Stimulated activated CD4-positive, alpha-beta T cell treated with anti-CD3 and anti-CD28 coated beads, Interleukin-1b, Interleukin-23, amount 100 ng/mL, for 24 hours (primary cell): ENCODE measurements at places on chromosomes 6 and 20.

GRCh38 chr6:130143709-130144108, 79.0 kb downstream of the SAMD3 start:
- DNase-seq = no peak

DNA sequence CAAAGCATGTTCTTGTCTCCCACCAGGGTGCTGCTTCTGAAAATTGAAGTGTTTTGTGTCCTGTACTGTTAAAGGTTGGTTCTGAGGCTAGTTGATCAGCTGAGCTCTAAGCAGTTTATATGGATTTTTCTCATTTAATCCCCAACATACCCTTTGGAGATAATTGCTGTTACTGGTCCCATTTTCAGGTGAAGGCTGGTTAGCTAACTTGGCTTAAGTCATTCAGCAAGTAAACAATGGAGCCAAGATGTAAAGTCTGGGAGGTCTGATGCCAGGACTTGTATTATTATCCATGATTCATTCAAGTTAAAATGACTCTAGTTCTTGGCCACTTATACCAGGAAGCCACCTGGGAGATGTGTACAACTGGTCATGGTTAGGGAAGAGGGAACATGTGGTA, 42.5 kb upstream of the FERMT1 start:
- no peak for DNase-seq

DNA sequence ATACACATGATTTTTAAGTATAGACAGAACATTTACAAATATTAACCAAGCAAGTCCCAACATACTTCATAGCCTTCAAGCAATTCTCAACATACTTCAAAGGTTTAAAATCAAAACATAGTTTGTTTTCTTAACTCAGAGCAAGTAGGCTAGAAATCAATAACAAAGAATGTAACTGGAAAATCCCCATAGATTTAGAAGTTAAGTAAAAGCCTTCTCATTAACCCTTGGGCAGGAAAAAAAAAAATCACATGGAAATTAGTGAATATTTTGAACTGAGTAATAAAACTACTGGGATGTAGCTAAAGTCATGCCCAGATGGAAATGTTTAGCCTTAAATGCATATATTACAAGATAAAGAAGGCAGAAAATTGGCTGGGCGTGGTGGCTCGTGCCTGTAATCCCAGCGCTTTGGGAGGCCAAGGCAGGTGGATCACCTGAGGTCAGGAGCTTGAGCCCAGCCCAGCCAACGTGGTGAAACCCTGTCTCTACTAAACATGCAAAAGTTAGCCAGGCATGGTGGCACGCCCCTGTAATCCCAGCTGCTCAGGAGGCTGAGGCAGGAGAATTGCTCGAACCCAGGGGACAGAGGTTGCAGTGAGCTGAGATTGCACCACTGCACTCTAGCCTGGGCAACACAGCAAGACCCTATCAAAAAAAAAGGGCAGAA, 316.1 kb downstream of the TAF4 start:
- DNase-seq = no peak

DNA sequence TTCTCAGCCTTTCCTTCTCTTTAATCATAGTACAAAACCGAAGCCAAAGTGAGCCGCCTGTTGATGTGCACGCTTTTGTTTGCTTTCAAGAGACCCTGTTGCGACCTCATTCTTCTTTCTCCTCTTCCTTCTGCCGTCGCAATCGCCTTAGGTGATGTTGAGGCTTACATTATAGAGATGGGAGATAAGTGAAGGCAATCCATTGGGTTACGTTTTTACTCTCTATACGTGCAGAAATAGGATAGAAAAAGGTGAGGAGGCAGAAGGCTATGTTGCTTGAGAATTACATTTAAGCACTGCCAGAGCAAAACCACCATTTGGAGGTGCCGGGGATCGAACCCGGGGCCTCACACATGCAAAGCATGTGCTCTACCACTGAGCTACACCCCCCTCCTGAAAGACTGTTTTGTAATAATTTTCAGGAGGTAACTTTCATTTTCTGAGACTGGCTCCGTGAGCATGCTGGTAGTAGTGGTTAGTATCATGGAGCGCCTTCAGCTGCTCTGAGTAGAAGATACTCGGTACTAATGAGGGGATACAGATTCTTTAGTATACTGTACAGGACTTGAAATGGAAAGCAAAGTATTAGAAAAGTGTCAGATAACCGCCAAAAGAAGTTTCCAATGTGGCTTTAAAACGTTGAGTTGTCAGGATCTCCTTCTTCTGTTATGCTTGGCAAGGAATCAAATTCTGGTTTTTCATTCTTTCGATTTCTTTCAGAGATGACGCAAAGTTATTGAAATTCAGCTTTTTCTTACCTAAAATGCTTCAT, 165.6 kb downstream of the TRIM27 start:
- no peak for DNase-seq

DNA sequence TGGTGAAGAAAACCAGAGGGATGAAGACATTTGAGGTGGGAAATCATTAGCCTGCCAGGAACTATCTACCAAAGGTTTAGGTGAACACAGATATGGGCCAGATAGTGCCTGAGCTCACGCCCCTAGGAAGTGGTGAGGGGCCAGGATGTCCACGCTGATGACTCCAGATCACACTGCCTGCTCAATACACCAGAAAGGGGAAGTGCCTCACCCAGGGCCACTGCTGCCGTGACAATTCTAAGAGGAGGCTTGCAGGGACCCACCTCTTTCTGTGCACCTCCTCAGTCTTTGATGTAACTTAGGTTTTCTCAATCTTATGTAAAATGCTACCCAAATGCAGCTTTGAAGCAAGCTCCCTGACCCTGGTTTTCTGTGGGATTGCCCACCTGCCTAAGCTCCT, 5.4 kb upstream of the RAB44 start:
- DNase-seq = no peak

- no peak for DNase-seq
Observed at GRCh38 chr20:62032609-62033368, 32.9 kb downstream of the TAF4 start.

DNA sequence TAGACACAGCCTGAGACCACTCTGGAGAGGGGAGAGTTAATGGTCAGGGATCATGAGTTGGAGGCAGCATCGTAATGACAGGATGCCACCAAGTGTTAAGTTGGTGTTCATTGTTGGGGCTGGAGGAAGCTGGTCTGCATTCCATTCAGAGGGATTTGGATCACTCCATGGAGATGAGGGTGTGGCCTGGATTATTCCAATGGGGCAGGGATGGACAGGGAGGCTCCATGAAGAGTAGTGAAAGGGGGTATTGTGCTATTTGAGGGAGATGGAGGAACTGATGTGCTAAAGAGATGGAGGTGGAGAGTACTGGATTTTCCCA, 1.1 kb downstream of the SAPCD1 start:
- DNase-seq = no peak

DNA sequence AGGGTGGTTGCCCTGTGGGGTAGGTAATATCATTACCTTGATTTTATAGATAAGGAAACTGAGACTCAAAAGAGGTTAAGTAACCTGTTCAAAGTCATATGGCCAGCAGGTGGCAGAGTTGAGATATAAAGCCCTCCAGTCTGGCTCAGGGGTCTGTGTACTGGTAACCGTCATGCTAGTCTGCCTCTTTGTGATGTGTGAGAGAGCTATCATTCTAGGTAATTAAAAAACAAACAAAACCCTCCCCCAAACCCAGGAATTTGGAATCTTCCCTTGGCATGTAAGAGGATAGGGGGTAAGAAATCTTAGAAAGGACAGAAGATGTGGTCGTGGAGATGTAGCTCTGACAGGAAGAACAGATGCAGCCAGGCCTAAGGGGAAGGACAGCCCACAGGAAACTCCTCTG, 206.0 kb downstream of the CDC5L start:
- DNase-seq = peak; percentile 40

DNA sequence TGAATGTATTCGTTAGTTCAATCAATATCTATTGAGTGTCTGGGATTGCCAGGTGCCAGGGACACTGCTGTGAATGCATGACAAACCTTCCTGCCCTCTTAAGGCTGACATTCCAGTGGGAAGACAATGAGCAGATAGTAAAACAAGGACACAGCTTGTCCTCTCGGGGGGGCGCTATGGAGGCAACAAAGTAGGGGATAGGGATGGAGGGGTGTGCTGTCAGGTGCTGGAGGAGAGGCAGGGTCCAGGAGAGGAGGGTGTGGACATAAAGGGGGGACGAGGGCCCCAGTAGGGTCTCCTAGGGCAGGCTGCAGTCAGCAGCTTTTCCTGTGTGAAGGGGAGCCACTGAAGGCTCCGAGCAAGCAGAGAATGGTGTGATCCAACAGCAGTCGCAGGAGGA, 198.2 kb upstream of the PDE10A start:
- DNase-seq = no peak

- no peak for DNase-seq
Observed at GRCh38 chr6:14856177-14856576, 389.7 kb upstream of the JARID2 start.

DNA sequence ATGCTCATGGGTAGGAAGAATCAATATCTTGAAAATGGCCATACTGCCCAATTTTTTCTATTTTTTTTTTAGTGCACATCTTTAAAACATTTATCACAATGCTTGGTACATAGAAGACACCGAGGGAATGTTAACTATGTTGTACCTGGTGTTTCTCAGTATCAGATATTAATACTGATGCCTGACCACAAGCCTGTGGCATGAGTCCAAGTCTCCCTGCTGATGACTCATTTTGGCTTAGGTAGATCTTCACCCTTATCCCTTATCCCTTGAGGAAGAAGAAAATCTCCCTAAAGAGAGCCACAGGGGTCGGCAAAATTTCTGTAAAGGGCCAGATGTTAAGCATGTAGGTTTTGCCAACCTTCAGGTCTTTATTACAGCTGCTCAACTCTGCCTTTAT, 14.5 kb downstream of the CD109 start:
- DNase-seq = no peak

GRCh38 chr6:21265034-21265729, 328.4 kb upstream of the SOX4 start:
- DNase-seq = no peak

DNA sequence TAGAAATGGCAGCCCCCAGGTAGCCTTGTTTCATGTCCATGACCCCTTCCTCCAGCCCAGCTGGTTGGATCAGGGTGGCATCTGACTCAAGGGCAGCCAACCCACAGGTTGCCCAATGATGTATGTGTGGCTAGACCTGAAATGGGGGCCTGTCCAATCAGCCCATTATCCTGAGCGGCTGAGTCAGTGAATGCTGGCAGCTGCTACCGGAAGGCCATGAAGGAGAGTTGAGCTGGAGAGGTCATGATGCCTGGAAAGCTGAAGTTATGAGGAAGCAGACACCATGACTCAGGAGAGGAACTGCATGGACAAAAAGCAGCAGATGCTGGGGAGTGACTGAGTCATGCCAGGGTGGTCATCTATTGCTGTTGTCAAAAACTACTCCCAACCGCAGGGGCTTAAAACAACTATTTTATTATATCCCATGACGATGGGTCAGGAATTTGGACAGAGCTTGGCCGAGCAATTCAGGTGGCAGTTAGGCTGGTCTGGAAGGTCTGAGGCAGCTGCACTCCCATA, 67.3 kb downstream of the MDGA1 start:
- no peak for DNase-seq

DNA sequence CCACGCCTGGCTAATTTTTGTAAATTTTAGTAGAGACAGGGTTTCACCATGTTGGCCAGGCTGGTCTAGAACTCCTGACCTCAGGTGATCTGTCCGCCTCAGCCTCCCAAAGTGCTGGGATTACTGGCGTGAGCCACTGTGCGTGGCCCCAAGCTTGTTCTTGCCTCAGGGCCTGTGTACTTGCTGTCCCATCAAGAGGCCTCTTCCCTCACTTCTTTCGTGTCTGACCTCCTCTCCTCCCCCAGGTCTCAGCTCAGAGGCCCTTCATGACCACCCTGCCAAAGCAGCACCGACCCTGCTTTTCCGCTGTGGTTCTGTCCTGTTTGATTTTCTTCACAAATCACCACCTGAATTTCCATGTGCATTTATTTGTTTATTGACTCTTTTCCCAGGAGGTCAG, 10.5 kb upstream of the UBE2V1 start:
- DNase-seq = no peak

- no peak for DNase-seq
Observed at GRCh38 chr20:49563015-49563980, 4.6 kb downstream of the PTGIS start.

DNA sequence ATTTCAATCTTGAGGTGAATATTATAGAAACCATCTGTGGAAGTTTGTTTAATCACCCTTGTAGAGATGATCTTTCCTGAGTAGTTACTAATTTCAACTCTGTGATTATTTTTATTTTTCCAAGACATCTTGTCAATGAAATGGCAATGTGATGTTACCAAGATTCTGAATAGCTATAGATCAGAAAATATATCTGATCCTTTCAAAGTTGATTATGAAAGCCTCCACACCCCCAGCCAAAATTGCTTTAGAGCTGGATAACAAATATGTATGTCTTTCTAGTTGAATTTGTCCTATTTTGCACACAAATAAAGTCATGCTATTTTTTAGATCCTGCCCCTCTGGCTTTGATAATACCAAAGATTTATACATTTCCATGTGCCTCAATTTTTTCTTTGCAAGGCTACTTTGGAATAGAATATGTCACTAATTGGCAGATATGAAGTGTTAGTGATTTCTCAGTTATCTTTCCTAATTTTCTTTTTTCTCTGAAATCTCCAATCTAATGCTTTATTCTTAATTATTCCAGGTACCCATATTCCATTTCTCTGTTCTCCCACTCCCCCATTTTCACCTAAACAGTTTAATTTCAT, 5.0 kb downstream of the SIM1 start:
- no peak for DNase-seq

DNA sequence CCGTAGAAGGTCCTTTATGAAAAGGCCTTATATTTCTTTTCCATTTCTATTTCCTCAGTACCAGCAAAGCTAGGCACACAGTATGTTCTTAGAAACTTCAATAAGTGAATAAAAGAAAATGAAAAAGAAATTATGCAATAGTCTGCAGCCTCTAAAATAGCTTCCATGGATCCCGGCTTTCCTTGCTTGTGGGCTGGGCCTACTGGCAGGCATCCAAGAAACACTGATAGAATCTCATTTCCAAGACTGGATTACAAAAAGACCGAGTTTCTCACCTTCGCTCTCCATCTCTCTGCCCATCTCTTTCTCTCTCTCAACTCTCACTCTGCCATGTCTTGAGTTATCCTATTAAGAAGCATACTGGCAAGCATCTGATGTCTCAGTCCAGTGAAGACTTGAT, 187.5 kb upstream of the FKBP1C start:
- no peak for DNase-seq

DNA sequence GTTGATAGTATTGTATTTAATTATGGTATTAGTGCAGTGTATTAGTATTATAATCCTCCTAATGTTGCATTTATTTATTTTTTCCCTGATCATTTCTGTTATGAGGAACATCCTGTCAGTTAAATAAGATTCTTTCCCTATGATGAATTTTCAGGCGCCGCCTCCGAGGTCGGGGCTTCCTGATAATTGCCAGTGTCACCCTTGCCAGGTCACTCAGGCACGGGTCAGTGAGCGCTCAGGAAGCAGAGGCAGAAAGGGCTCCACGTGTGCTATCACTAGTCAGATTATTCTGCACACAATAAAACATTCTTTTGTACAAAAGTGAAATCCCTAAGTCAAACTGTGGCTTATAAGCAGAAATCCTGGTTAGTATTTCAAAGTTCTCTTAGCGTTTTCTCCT, 64.8 kb downstream of the TSHZ2 start:
- DNase-seq = no peak
